ENCODE measurements at places on chromosomes 3 and 15. TPM values are rescaled to one million over a fixed set of nuclear protein-coding genes. Genes with fewer than 3 reads are reported as not detected.

FOXL2NB gene
- total RNA-seq = 0.81 TPM

GPR171 gene
- total RNA-seq = not detected

COL6A6 gene
- not detected for total RNA-seq

RFC4 gene
- 43.4 TPM for total RNA-seq

FOXB1 gene
- total RNA-seq = not detected

CHRNA3 gene
- total RNA-seq = 1.0 TPM

HSPBAP1 gene
- 5.0 TPM for total RNA-seq

EFHB gene
- total RNA-seq = 2.0 TPM

TNFAIP8L3 gene
- total RNA-seq = 30.6 TPM

ISLR2 gene
- total RNA-seq = 0.11 TPM

EPHB3 gene
- total RNA-seq = 0.26 TPM

SLCO2A1 gene
- total RNA-seq = 0.02 TPM

EPHA3 gene
- not detected for total RNA-seq

PLA2G4E gene
- not detected for total RNA-seq

SLC24A5 gene
- total RNA-seq = not detected

SH2D7 gene
- not detected for total RNA-seq

STRC gene
- total RNA-seq = 0.17 TPM

GALNT15 gene
- not detected for total RNA-seq

FGF7 gene
- not detected for total RNA-seq

SOX14 gene
- total RNA-seq = not detected

HESX1 gene
- 0.72 TPM for total RNA-seq

DALRD3 gene
- total RNA-seq = 24.4 TPM

TTC21A gene
- total RNA-seq = 2.4 TPM

SPINK8 gene
- not detected for total RNA-seq

GOLGA8K gene
- 0.42 TPM for total RNA-seq

CAMP gene
- not detected for total RNA-seq

EBLN2 gene
- 0.44 TPM for total RNA-seq

ITIH1 gene
- total RNA-seq = not detected

MST1R gene
- 8.3 TPM for total RNA-seq

PDHB gene
- 57.1 TPM for total RNA-seq

CDAN1 gene
- total RNA-seq = 8.5 TPM

NAA80 gene
- total RNA-seq = 7.3 TPM

LEKR1 gene
- total RNA-seq = 0.73 TPM

MAP1A gene
- total RNA-seq = 0.57 TPM

AP3S2 gene
- 33.2 TPM for total RNA-seq

LCTL gene
- total RNA-seq = not detected

KIF23 gene
- 79.8 TPM for total RNA-seq

SPTSSB gene
- total RNA-seq = not detected

SUSD5 gene
- 4.0 TPM for total RNA-seq

IQCB1 gene
- total RNA-seq = 9.9 TPM

NR1I2 gene
- not detected for total RNA-seq
